ENCODE measurements at places on chromosomes 12 and 14.

- no peak for DNase-seq
Observed at GRCh38 chr14:79581912-79582576, 629.3 kb downstream of the DIO2 start.

- DNase-seq, result no peak
Observed at GRCh38 chr12:18479256-18479655, 217.9 kb downstream of the PIK3C2G start.

DNA sequence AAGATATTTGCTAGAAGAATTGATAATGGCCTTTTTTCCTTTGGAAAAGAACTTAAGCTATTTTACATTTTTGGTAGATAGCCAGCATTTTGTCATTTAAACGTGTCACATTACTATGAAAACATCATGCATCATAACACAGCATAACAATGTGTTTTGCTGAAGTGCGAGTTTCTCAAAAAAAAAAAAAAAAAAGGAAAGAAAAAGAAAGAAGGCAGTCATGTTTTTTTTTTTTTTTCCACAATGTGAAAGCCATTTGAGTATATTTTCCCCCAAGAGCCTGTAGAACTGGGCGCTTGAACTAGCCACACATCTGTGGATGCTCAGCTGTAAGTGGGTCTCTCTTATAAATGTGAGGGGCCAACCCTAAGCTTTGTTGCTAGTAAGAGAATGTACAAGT lies 300.1 kb downstream of the AKAP6 start:
- no peak for DNase-seq

GRCh38 chr12:88716240-88716639 lies 136.0 kb upstream of the KITLG start:
- DNase-seq, result no peak

- no peak for DNase-seq
Observed at GRCh38 chr14:103372017-103372416, 13.2 kb upstream of the MARK3 start.

DNA sequence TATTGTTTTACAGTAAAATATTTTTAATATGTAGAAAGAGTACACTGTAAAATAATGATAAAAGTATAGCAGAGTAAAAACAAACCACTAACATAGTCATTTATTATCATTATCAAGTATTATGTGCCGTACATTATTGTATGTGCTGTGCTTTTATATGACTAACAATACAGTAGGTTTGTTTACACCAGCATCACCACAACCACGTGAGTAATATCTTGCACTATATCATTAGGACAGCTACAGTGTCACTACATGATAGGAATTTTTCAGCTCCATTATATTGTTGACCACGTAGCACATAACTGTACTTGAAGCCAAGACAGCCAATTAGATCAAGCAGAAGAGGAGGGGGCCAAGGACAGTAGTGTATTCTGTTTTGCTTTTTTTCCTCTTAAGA lies 415.4 kb downstream of the RAD51B start:
- no peak for DNase-seq

DNA sequence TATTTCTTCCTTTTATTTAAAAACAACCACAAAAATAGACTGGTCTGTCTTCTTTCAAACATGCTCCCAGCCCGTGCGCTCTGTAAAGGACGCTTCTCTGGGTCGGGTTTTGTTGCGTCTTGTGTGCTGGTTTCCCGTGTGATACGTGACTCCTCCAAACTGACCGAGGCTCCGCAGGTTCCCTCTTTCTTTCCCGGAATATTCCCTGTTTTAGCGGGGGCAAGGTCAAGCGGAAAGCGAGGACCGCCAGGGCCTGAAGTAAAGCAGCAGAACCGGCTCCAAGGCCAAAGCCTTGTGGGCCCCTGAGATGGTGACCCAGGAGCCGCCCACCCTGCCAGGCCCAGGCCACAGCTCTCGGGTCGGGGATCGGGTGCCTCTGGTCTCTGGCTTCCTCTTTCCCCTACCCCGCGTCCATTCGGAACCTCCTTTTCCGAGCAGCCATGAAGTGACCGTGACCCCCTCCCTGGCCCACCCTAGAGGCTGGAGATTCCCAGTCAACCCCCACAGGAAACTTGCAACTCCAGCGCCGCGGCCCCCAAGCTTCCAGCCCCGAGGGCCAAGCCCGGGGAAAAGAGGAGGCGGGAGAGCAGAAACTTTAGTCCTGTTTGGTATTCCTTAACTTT lies 885 bp upstream of the HOXC10 start:
- DNase-seq, result no peak

GRCh38 chr12:51683763-51684357 lies 92.8 kb downstream of the SCN8A start:
- DNase-seq, result no peak
